Epithelial cell of esophagus (primary cell): ENCODE measurements at places on chromosomes 2 and 18.
A peak's percentile ranks its signal among the peaks of the same experiment; 100 is the strongest.

DNA sequence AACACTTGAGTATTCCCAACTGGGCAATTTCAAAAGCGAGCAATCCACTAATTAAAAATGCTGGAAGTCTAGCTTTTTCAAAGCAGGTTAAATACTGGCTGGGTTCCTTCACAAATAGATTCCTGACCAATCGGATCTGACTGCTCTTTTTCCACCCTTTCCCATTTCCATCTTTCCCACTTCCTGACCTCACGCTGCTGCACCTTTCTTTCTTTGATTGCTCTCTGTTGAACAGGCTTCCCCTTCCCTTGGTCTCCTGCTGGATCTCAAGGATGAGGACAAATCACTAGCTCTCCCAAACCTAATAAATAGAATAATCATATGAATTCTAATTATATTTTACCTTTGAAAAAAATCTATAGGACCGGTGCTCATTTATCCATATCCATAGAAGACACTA is 121.2 kb downstream of the TCF4 start:
- no peak for DNase-seq

DNA sequence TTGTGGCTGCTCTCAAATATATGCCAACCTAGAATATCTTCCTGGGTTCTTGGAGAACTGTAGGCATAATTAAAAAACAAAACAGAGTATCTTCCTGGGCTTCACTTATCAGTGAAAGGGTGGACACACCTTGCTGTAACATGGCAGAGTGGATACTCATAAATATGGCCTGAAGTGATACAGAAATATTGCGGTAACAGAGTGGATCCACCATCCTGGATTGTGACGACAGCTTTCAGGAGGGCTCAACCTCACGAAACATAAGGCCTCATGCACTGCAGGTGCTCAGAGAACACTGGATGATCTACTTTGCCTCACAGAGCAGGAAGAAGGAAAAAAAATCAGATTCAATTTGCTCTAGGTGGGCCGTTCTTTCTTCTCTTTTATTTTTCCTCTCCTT is 336.0 kb downstream of the NBAS start:
- no peak for DNase-seq

GRCh38 chr2:11829947-11830707 is 83.7 kb downstream of the LPIN1 start:
- DNase-seq: peak; percentile 95

DNA sequence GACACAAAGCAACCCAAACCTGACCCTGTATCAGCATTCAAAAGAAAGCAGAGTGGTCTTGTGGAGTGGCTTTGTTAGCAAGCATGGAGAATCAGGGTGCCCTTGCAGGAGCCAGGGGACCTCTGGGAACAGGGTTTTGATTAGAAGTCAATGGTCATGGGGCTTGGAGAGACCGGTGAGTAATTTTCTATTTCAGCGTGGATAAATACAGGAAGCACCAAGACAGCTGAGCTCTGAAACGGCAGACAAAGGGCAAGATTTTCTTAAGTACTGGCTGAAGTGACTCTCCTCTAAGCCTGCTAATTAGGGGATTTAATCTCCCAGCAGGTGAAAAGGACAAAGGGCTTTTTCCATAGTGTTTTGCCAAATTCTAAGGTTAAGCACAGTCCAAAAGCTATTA is 78.0 kb upstream of the GAREM1 start:
- DNase-seq: no peak

DNA sequence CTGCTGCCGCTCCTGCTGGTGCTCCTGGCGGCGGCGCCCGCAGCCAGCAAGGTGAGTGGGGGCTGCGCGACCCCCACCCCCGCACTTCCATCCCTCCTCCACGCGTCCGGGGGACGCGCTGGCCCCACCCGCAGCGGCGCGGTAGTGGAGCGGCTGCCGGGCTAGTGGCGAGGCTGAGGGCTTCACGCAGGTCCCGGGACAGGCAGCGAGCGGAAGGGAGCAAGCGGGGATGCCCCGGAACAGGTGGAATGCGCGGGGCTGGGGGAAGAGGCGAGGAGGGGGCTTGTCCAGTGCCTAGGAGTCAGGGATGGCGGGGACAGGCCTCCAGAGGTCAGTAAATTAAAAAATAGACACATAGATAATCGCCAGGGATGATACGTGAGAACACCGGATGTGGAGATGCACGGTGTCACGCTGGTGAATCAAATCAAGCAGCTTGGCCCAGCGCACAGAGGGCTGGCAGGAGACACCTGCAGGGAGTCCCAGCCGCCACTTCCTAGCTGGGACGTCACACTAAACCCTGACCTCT is 403 bp downstream of the COL4A3 start:
- peak; percentile 23 for DNase-seq

- DNase-seq: peak; percentile 29
These were observed 58.7 kb upstream of the STAM2 start for GRCh38 chr2:152234277-152234676.

GRCh38 chr2:10193851-10194820 is 71.6 kb downstream of the RRM2 start:
- no peak for DNase-seq

DNA sequence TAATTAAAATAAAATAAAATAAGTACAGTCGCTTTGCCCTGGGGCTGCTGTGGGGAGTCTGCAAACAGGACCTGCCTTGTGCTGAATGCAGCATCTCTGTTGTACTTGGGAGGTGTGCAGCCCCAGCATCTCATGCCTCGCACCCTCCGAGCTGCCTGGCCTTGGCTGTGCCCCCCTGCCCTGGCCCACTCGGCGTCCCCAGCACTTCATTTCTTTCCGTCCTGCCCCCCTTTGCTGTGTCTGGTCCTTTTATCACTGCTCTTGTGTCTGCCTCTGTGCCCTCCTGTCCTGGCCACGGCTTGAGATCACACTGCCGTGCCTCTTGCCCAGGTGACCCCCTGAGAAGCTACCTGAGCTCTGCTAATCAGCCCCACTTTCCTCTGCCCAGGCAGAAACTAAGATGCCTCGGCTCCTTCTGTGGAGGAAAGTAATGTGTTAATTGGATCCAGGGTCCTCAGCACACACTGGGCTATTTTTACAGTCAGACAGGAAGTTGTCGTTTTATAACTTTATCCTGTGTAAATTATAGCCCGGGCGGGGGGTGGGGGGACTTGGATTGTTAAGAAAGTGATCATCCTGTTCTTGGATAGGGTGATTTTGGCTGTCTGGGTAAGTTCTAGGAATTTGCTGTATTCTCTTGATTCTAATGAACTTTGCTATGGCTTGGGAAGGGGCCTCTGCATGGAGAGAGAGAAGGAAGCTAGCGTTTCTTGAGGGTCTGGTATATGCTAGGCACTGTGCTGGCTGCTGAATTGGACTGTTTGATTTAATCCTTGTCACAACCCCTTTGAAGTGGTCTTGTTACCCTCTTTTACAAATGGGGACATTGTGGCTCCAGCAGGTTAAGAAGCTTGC is 69.4 kb downstream of the AGAP1 start:
- no peak for DNase-seq

DNA sequence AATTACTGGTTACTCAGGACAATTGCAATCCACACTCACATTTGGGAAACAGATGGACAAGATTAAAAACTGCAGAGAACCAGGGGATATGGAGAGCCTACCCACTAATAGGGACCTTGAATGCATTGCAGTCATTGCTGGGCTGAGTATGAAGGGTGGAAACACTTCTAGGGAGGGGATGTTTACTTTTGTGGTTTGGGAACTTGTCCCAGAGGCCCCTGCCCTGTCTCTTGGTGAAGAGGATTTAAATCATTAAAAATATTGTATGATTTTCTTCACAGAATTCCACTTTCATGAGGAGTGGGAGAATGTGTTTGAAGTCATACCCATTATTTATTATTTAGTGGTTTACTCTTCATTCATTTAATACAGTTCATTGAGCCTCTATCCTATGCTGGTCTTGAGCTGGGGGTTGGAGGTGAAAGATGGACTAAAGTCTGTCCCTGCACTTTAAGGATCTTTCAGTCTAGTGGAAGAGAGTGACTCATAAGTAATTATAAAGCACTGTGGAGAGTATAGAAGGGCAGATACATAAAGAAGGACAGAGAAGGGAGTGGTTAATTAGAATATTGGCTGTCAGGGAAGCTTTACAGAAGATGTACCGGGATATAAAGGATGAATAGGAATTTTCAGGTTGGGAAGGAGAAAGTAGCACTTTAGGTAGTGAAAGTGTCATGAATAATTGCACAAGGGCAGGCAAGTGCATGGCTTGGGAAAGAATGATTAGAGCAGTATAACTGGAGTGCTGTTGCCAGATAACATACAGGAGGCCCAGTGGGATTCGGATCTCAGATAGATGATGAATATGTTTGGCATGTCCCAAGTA is 313.4 kb downstream of the LPIN1 start:
- peak; percentile 6 for DNase-seq

DNA sequence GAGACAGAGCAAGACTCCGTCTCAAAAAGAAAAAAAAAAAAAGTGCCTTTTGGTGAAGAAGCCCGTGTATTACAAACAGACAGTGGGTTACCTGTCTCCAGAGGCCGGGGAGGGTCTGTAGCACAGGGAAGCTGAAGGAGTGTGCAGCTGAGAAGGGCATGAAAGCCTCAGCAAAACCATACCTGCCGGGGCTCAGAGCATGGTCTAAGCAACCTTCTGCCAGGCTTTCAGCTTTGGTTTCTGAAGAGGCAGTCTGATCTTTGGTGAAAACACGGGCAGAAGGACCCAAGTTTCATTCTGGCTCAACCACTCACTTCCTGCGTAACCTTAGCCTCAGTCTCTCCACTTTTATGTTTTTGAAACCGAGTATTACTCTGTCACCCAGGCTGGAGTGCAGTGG is 21.5 kb downstream of the SH2D6 start:
- DNase-seq: no peak

- DNase-seq: no peak
These were observed 14.5 kb upstream of the ST8SIA3 start for GRCh38 chr18:57337890-57338289.

GRCh38 chr2:174662459-174662858 is 64.9 kb upstream of the WIPF1 start:
- peak; percentile 77 for DNase-seq

- no peak for DNase-seq
These were observed 31.1 kb downstream of the BIN1 start for GRCh38 chr2:127075821-127076220.
